Stimulated activated CD8-positive, alpha-beta memory T cell treated with anti-CD3 and anti-CD28 coated beads, Interleukin-7, amount 100 ng/mL, for 1 hour (primary cell): ENCODE measurements at places on chromosomes 7 and 10.

GRCh38 chr7:51778121-51778520 lies 461.5 kb upstream of the COBL start:
- DNase-seq = no peak

- DNase-seq = no peak
These were observed 195.7 kb upstream of the NRG3 start for GRCh38 chr10:81679291-81679690.

DNA sequence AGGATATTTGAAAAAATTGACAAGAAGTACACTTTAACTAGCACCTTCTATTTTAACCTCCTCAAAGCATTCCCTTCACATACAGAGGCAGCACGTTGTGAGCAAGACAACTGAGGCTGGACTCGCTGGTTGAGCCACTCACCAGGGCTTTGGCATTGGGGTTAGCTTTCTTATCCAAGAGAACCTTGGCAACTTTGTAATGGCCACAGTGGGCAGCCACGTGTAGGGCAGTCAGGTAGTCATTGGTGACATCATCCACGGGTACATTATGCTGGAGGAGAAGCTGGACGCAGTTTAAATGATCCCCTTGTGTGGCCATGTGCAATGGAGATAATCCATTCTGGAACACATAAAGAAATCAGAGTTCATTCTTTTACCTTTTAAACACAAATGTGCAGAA lies 181.8 kb downstream of the ANK3 start:
- no peak for DNase-seq

GRCh38 chr10:106935978-106936451 lies 228.5 kb downstream of the SORCS1 start:
- DNase-seq = no peak

DNA sequence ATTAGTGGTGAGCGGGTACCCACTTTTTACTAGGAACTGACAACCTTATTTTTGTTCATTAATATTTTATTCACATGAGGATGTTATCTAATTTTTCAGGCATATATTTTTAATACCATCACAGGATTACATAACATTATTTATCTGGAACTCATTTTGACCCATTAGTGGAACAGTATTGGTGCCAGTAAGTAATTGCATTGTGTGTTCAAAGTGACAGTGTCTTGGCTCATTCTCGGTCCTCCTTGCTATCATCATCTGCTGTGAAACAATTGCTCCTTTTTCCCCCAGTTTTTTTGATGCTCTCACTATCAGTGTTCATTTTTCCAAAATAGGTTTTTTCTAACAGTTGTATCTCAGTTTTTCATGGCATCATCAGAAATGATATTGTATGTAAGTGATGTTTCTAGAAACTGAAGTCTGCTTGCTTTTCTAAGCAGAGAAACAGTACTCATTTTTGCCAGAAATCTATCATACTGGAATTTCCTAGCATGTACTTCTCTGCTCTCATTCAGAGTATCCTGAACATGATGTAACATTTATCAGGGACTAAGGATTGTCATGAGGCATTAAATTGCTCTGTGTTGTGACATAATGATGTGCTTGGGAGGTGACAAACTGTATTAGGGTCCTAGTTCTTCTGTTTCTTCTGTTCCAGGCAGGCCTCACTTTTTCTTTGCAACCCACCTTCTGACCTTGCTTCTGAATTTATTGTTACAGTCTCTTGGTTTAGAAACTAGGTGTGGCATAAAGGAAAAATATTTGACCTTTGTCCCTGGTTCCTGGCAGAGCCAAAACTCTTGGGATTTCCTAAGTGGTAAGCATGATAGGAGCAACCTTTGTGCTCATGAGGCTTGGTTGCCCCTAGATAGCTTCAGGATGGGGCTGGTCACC lies 4.2 kb downstream of the NUB1 start:
- no peak for DNase-seq

- no peak for DNase-seq
These were observed 66.3 kb upstream of the CAV2 start for GRCh38 chr7:116433246-116433645.

GRCh38 chr10:118840071-118840775 lies 85.5 kb upstream of the CACUL1 start:
- DNase-seq = no peak

DNA sequence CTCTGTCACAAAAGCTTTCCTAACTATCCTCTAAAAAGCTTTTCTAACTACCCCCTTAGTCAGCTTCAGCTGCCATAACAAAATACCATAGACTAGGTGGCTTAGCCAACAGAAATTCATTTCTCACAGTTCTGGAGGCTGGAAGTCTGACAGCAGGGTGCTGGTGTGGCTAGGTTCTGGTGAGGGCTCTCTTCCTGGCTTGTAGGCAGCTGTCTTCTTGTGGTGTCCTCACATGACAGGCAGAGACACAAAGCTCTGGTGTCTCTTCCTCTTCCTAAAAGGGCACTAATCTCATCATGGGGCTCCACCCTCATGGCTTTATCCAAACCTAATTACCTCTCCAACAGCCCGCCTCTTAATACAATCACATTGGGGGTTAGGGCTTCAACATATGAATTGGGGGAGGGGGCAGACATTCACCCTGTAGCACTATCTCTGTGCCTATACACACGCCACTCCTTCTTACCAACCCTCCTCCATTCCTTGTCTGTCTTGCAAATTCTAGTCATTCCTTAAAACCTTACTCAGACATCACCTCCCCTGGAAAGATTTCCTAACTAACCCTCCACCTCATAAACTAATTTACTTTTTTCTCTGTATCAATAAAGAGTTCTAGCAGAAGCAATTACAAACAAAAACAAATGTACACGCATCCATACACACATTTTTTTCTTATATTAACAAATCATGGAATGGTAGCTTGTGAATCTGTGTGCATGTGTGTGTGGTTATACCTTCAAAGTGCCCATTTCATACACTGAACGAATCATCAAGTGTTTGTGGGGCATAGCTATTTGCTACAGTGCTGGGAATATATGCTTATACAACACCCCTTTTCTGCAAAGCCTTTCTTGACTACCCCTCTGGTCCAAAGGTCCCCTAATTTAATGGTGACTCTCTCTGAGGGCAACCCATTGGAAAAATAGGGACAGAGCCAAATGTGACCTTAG lies 26.4 kb downstream of the RHOBTB1 start:
- DNase-seq = no peak

- no peak for DNase-seq
These were observed 42.3 kb downstream of the MINPP1 start for GRCh38 chr10:87546971-87547413.

DNA sequence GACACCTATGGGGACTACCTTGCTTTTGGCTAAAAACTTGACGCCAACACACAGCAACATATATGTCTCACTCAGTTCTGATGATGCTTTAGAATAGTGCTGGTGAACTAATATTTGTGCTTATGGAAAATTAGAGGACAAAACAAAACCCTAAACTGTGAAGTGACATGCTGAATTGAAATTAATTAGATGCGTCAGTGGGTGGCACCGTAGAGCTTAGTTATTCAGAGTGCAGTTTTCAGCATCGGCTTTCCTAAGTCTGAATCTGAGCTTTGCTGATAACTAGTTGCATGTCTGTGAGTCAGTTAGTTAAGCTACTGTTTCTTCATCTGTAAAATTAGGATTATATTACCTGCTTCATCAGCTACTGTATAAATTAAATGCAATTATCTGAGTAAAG lies 245.0 kb upstream of the SORCS1 start:
- DNase-seq = no peak

GRCh38 chr10:71834343-71834674 lies 16.7 kb downstream of the PSAP start:
- no peak for DNase-seq

- no peak for DNase-seq
These were observed 181.2 kb downstream of the BBS9 start for GRCh38 chr7:33310546-33310945.

DNA sequence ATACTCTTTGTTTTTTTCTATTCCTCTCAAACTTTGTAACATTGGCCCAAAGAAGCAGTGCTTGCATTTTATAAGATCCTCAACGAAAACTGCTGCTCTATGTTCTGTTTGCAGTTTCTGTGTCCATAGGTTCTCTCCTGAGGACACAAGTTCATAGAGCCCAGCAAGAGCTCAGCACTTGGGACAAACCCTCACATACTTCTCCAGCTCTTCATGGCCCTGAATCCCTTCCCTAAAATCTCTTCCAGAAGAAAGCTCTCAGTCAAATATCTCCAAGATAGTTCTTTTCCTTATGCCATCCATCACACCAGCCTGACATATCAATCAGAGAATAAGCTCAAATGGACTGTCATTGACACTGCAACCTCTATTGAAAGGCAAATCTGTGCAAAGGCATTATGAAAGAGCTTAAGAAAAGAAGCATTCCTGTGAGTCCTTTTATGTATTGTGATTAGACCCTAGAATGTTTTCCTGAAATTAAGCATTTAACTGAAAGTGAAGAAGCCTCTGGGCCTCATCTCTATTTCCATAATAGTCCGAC lies 405.5 kb downstream of the ANKRD7 start:
- DNase-seq = no peak

DNA sequence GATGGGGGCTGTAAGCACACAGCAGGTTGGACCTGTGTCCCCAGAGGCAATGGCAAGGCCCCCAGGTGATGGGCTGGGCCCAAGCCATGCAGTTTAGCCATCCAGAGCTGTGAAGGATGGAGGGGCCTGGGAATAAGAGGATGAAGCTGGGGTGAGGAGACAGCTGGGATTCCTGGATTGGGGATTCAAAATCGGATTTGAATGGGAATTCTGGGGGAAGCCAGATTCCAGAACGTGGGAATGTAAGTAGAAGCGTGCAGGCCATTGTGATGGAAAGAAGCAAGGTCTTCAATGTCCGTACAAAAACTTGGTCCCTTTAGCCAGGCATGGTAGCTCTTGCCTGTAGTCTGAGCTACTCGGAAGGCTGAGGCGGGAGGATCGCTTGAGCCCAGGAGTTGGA lies 9.8 kb downstream of the SH2B2 start:
- no peak for DNase-seq

DNA sequence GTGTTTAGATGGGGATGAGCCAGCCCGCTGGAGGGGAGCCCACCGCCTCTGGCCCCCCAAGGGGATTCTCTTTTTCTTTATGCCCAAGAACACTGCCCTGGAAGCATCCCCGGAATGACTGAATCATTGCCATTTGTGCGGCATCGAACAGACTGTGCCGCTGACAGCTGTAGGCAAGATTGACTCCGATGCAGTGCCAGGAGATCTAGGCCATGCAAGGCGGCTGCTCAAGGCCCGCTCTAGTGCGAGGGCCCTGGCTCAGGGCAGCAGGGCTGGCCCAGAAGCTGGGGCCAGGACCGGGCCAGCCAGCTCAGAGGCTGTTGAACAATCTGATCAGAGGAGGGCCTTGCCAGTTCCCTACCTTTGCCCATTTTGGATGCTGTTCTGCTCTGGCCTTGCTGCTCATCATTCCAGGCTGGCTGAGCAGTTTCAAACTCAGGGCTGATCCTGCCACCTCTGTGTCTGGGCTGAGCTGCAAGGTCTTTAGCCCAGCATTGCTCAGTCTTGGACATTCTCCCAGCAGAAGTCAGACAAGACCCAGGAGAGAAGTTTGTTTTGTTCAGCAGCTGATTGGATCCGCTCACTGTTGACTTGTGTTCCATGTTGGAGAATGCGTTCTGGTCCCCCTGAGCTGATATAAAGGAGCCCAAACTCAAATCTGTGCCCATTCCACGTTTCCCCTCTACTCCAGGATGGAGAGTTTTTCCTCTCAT lies 485.3 kb upstream of the GALNT17 start:
- no peak for DNase-seq

GRCh38 chr10:26090026-26090425 lies 126.5 kb upstream of the GAD2 start:
- DNase-seq = no peak

DNA sequence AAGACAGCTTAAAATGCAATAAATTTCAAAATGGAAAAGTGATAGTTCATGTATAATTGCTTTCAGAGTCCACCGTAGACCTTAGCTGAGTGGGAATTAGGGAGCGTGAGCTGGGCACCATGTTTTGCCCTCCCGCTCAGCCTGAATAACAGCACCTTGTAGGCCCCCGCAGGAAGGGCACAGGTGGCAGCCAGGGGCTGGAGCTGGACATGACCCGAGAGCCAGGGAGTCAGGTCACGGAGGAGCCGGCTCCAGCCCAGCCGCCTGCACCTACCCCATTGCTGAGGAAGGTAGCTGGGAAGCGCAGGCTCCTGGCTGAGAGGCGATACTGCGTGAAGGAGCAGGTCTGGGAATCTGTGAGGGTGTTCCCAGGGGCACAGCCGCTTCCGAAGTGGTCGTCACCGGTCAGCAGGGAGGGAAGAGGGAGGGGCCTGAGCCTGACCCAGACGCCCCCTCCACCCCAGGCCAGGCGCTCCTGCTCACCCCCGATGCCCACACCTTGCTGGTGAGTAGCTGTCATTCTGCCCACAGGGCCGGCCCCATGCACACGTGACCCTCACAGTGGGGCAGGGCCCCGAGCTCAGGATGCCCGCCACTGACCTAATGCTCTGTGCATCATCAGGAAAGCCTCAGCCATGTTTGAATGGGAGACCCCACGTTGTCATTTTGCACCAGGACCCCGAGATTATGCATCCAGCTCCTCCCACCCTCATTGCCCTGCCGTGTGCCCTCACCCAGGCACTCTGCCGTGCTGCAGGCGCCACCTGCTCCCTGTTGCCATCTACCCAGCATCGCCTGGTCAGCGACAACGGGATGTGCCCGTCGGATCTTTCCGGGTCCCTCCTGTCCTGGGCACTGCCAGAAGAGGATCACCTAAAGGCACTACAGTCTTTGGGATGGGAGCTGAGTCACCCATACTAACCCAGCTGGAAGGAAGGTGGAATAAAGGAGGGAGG lies 129.2 kb upstream of the TCERG1L start:
- DNase-seq = no peak

- DNase-seq = peak; percentile 9
These were observed 36.4 kb downstream of the DPYSL4 start for GRCh38 chr10:132223156-132223590.

GRCh38 chr7:151999424-152000090 lies 25.9 kb upstream of the GALNT11 start:
- DNase-seq = no peak

DNA sequence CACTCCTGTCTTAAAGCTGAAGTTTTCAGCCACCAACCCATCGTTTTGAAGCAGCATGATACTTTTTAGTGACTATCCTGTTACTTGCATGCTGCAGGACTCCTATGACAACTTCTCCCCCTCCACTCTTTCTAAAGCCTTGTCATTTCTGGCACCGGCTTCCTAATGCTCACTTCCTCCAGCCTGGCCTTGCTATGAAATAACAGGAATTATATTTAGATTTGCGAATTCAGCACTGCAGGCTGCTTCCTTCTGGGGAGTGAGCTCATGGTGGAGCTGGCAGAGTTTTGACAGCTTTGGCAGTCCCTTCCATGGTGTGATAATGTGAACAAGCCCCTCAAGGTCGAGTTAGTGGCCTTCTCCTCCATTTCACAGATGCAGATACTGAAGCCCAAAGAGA lies 13.4 kb downstream of the BLNK start:
- DNase-seq = no peak

DNA sequence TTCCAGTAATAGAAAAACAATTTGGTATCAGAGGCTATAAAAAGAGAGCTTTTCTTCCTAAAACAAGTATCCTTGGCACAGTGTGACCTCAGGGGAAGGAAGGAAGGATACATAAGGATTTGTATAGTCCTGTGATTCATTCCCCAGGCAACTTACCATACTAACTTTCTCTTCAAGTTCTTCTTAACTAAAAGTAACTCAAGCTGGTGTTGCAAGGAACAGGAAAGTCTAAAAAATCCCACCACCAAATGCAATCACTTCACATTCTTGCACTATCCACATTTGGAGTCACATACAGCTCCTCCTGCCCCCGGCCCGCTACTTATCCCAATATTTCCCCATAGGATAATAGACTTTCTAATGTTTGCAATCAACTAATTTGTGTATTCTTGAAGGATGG lies 84.8 kb downstream of the PRKAG2 start:
- no peak for DNase-seq

GRCh38 chr7:6590645-6591110 lies 857 bp downstream of the INTS15 start:
- DNase-seq = no peak

- no peak for DNase-seq
These were observed 13.1 kb downstream of the IFT22 start for GRCh38 chr7:101308245-101309085.
